Right ventricle myocardium inferior (tissue), 1 donor: ENCODE measurements at places on chromosomes 1 and 21. TPM values are rescaled to one million over a fixed set of nuclear protein-coding genes. Genes with fewer than 3 reads are reported as not detected.
A peak's percentile ranks its signal among the peaks of the same experiment; 100 is the strongest.

DNA sequence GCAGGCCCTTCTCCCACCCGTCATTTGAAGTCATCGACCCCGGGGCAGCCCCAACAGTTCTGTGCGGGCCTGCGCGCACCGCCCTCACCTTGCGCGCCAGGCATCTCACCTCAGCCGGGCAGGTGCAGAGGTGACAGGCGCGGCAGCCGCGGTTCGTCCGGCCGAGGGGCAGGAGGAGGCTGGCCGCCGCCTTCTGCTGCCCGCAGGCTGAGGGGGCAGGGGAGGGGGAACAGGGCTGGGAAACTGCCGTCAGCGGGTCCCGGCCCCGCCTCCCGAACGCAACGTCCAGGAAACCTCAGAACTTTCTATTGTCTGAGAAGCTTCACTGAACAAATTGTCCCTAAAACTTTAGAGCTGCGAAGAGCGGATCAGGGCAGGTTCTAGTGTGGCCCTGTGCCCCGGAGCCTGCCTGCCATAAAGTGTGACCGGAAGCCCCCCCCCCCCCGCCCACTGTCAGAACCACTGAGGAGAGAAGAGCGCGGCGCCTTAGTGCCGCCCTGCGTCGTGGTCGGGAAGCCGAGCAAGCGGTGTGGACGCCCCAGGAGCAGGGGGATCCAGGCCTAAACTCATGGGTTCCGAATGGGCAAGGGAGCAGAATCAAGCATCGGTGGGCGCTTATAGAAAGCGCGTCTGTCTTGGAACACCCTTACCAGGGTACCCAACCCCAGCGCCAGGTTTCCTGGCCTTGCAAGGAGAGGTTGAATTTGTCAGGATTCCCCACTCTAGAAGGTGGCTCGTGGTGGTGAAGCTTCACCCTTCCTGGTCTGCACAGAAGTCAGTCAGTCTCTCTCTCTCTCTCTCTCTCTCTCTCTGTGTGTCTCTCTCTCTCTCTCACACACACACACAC, 13.3 kb upstream of the TBX15 start:
- DNase-seq: no peak

DNA sequence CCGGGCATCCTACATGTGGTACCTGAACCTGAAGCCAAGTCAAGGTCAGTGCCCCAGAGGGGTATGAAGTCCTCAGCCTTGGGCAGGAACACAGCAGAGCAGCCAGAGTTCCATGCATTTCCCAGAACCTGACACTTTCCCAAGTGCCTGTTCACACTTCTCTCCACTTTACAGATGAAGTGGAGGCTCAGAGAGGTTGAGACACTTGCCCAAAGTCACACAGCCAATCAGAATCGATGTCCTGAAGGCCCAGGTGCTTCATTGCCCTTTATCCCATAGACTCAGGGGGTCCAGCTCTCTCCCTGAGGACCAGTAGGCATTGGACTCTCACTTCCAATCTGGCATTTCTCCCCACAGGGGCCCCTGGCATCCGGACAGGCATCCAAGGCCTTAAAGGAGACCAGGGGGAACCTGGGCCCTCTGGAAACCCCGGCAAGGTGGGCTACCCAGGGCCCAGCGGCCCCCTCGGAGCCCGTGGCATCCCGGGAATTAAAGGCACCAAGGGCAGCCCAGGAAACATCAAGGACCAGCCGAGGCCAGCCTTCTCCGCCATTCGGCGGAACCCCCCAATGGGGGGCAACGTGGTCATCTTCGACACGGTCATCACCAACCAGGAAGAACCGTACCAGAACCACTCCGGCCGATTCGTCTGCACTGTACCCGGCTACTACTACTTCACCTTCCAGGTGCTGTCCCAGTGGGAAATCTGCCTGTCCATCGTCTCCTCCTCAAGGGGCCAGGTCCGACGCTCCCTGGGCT, 2.2 kb downstream of the C1QA start:
- no peak for DNase-seq

- DNase-seq: peak; percentile 76
Measured at GRCh38 chr1:56291374-56291919, 287.9 kb downstream of the PLPP3 start.

DNA sequence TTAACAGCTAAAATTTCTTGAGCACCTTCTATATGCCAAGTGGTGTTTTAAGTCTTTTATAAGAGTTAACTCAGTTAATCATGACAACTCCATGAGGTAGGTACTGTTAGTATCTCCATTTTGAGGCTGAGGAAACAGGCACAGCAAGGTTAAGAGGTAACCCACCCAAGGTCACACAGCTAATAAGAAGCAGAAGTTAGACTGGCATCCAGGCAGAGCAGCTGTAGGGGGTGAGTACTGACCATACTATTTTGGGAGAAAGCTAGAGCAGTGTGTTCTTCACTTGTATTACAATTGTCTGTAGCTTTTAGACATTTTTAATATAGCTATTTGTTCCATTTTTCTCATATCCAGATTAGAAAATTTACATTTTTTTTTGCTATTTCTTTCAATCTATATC, 4.8 kb downstream of the ATP6V1G3 start:
- no peak for DNase-seq

- DNase-seq: no peak
Measured at GRCh38 chr1:194039578-194039977, 853.2 kb upstream of the B3GALT2 start.

GRCh38 chr1:8687039-8687438, 130.4 kb downstream of the RERE start:
- no peak for DNase-seq

DNASE2B gene
- not detected for total RNA-seq

DNA sequence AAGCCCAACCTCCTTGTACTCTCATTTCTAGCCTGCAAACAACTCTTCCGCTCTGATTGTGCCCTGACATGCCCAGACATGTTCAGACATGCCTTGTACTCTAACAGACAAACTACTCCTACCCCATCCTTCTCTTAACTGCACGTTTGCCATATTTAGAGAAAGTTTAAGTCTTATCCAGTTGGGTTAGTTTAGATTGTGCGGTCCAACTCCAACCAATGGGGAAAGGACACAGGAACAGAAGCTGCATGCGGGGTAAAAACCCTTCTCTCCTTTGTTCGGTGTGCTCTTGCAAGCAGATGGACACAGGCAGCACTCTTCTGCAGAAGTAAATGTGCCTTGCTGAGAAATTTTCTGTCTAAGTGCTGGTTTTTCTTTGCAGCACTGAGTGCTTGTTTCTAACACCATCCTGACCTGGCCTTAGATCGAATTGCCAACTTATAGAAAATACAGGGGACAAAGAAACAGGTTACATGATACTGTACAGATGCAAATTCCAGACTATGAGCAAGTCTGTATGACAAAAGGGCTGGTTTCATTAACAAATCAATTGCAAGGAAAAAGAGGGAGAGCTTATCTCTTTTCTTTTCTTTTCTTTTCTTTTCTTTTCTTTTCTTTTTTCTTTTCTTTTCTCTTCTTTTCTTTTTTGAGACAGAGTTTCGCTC, 35.8 kb upstream of the IFNGR2 start:
- no peak for DNase-seq

GRCh38 chr1:163875927-163876320, 554.2 kb downstream of the NUF2 start:
- no peak for DNase-seq

FCGR3B gene
- total RNA-seq: 4.8 TPM

RGS8 gene
- total RNA-seq: not detected

DNA sequence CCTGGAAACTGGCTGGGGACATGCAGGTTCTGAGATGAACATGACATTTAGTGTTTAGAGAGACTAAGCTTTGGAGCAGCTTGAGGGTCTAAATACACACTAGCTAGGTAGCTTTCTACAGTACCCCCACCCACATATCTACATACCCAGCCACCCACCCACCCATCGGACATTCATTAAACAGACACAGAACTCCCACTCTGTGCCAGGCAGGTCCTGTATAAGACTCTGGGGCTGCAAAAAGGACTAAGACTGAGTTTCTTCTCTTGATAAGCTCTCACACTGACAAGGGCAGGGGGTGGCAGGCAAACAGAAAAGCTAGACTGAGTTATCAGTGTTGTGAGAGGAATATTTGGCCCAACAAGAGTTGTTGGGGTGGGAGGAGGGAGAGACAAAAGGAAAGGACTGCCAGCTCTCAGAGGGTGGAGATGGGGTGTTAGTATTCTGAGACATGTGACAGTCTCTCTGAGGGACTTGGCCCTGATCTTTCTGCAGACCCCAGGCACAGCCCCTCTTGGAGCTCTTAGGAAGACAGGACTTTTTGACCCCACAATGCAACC, 6.8 kb downstream of the MAP7D1 start:
- DNase-seq: no peak

DNA sequence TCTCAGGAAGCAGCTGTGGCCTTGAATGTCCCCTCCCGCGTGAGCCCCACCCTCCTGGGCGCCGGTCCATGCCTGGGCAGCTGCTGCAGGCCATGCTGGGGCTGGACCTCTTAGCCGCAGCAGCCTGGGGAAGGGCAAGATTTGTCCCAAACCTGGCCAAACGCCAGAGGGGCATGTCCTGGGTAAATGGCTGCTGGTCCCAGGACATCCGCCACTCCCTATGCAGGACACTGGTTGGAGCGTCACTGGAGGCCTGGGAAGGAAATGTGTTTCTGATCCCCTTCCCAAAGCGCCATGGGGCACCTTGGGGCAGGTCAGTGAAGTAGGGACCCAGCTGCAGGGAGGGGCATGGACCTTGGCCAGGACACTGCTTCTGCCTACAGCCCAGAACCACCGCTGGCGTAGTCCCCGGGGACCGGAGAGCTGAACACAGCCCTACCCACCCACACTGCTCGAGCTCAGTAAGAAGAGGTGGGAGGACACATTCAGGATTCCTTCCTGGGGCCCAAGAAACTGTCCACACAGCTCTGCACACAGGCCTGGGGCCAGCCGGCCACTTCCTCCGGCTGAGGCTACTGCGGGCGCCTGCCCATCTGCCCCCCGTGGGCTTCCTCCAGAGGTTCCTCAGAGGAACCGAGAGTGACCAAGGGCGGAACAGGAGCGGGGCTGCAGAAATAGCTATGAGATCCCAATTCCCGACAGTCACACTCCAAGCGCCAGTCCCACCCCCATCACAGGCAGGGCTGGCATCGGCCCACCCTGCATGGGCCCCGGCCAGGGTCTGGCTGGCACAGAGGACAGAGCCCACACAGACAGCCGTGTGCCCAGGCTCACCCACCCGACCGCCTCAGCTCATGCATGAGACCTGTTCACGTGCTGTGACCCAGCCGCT, 10.8 kb upstream of the PLEKHG5 start:
- DNase-seq: peak; percentile 93

- DNase-seq: no peak
Measured at GRCh38 chr1:102466487-102466886, 469.8 kb upstream of the OLFM3 start.

DNA sequence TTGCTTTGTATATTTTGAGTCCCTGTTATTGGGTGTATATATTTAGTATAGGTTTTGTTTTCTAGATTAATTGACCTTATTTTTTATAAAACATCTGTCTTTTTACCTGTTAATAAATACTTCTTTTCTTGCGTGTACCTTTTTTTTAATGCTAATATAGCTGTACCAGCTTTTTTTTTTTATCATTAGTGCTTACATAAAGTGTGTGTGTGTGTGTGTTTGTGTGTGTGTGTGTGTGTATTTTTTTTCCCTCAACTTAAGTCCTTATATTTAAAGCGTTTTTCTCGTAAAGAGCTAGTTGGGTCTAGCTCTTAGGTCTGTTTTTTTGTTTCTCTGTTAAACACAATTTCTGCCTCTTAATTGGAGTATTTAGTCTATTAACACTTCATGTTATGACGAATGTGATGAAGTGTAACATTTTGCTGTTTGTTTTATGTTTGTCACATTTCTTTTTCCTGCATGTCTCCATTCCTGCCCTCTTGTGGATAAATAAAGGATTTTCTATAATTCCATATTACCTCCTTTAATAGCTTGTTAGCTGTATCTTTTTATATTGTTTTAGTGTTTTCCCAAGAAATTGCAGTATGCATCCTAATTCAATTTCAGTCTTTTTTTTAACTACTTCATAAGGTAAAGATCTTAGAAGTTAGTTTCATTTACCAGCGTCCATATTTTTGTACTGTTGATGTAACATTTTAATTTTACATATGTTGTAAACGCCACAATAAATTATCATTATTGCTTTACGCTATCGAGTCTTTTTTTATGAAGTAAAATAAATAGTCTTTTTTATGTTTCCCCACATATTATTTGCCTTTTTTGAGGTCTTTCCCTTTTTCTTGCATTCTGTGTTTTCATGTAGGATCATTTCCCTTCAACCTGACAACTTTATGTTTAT, 4.3 kb downstream of the PRMT2 start:
- no peak for DNase-seq

- no peak for DNase-seq
Measured at GRCh38 chr1:234486858-234487840, 8.2 kb upstream of the TARBP1 start.

DNA sequence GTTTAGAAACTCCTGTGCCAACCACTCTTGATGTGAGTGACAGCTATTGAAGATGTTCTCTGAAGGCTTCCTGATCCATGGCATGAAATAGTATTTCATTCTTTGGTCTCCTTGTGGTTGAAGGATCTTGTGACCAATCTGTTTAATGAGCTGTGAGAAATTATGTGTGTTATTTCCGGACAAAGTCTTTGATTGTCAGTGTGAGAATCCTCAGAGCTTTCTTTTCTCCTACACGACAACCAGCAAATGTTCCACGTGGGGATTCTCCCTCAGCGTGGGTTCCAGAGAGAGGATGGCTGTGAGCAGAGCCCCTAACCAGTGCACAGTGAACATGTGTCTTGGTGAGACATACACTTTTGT, 45.0 kb upstream of the HOOK1 start:
- no peak for DNase-seq

DNA sequence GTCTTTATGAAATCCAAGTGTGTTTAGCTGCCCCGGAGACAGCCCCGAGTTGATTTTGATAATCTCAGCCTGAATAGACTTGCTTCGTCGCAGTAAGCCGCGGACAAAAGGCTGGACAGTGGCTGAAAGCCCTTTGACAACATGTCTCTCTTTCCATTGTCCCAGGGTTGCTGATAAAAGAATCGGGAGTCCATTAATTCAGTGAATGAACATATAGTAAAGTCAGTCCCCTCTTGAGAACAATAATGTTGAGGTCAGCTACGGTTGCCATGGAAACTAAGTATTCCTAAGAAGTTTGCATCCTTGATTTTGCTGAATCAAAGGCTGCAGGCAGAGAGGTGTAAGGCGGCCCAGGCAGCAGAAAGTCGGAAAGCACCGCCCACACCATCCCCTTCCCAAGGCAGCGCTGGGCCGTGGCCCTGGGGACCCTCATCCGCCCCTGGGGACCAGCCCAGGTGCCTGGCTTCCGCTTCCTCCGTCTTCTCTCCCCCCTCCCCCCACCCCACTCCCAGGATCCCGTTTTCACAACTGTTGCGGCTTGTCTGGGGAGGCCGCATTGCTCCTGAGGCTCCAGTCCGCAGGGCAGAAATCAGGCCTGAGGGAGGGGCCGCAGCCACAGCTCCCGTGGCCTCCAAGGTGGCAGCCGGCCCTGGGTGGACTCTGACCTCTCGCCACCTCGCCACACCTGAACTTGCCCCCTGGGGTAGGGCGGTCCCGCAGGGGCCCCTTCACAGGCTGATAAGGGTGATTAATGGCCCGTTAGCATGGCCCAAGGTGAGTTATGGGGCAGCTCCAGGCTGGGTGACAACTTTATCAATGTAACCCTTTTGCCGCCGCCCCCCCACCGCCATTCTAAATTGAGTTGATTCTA, 180.9 kb downstream of the PRDM16 start:
- DNase-seq: peak; percentile 53

GRCh38 chr1:25993197-25993951, 4.5 kb downstream of the PAFAH2 start:
- no peak for DNase-seq
